Neuronal stem cell (in vitro differentiated cells): ENCODE measurements at places on chromosomes 6 and 20.
A peak's percentile ranks its signal among the peaks of the same experiment; 100 is the strongest.

DNA sequence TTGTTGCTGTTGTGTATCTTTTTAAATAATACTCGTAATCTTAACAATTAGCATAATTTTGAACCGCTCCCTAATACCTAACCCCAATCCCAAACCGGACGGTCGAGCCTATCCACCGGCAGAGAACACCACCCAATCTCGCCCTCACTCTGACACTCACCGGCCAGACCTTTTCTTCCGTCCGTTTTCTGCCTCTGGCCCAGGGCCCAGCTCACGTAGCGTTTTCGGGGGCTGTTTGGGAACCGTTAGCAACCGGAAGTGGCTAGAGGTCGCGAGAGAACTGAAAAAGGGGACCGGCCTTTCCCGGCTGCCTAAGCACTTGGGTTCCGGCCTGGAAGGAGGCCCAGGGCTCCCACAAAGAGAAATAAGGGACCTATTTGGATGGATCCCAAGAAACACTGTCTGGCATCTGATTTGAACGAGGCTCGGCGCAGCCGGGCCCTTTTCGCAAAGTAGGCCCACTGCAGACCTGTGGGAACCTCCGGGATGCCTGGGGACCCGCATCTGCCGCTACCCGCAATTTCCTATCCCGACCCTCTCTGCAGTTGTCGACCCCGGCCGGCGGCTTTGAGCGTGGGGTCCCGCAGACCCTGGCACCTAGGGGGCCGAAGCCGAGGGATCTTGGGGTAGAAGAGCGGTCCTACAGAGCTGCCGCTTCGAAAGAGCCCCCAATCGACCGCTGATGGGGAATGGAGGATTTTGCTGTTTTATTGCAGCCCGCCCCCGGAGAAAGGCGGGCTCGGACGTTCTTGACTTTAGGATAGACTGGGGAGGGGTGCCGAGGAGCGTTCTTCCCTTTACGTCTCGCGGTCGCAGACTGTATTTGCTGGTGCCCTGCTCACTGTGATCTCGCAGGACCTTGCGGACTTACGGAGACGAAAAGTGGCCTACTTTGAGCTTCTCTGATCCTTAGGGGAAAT lies 4.8 kb upstream of the ZKSCAN8 start:
- DNase-seq = peak; percentile 89

DNA sequence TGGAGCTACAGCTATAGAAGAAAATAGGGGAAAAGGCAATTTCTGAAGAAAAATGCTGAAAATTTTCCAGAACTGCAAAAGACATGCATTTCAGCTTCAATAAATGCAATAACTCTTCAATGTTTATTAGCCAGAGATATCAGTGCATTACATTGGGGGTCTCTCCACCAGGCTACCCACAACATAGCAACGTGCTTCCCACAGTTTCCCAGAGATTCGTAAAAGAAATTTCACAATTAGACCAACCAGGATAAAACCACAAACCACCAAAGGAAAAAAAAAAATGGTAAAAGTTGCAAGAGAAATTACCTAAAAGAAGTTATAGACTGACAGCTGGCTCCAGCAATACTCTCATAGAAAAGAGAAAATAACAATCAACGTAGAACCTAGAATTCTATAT lies 16.0 kb downstream of the LY86 start:
- DNase-seq = no peak

- no peak for DNase-seq
Observed at GRCh38 chr20:939606-940005, 23.5 kb upstream of the ANGPT4 start.

DNA sequence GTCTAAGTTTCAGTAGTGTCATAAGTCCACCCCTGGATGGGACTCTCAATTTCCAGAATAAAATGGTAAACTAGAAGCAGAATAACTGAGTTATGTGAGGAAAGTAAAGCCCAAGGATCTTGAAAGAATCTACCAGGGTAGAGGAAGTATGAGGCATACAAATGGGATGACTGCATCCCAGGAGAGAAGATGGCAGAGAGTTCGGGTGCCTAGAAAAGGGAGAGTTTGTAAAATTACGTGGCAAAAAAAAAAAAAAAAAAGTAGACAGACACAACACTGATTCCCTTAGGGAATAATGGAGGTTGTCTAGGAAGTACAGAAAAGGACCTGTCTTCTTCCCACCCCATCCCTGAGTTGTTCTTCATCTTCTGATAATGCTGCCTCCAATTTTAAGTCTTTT lies 3.4 kb downstream of the GABBR1 start:
- DNase-seq = no peak

DNA sequence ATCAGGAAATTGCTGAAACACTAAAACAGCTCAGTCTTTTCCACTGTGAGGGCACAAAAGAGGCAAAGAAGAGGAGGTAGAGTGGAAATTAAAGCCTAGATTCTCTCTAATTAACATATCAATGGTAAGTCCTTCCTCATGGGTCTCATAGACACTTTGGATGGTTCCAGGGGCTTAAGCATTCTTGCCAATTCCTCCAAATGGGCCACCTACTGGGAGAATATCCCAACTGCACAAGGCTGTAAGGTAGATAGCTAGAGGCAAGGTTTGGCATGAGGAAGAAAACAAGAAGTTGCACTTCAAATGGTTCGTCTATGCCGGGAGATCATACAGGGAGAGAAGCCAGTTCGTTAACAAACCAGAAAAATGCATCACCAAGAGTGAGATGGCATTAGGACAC lies 107.6 kb upstream of the KHDRBS2 start:
- peak; percentile 26 for DNase-seq

DNA sequence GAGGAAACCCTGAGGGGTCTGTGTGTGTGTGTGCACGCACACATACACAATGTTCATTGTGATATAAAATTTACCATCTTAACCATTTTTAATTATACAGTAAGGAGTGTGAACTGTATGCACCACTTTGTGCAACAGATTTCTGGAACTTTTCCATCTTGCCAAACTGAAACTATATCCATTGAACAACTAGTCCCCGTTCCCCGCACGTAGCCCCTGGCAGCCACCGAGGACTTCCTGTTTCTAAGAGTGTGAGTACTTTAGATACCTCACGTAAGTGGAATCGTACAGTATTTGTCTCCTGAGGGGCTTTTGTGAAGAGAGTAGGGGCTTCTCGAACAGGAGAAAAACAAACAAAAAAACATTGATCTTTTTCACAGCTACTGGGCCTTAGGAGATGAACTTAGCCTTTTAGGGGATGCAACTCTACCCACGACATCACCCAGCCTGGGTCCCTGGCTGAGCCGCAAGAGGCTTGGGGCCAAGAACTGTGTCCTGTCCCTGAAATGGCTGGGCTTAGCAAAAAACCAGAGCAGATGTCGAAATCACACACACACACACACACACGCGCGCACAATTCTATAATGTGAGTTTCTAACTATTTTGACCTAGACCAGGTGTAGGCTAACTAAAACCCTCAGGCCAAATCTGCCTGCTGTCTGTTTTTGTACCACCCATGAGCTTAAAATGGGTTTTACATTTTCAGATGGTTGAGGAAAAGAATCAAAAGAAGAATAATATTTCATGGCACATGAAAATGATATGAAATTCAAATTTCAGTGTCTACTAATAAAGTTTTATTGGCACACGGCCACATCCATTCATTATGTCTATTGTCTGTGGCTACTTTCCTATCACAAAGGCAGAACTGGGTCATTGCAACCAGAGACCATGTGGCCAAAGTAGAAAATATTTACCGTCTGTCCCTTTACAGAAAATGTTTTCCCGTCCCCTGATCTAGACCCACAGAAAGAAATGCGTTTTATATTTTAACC lies 144.2 kb downstream of the EYA2 start:
- DNase-seq = no peak

- no peak for DNase-seq
Observed at GRCh38 chr6:160973311-160974250, 18.0 kb upstream of the MAP3K4 start.

GRCh38 chr6:16129623-16130401 lies 926 bp downstream of the MYLIP start:
- DNase-seq = peak; percentile 20

DNA sequence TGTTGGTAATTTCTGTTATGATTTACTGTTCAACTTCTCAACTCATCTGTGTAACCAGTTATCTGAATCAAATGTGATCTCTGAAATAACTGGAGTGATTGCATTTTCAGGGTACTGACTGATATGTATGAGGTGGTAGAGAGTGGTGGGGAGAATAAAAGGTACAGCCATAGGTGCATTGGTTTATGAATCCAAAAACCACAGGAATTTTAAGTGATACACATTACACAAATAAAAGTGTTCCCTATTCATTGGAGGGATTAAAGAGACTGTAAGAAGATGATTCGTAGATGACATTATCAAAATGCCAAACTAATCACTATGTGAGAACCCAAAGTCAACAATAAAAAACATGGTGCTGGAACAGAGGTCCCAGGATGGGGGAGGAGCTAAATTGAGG lies 158.7 kb upstream of the RSPO3 start:
- DNase-seq = no peak

DNA sequence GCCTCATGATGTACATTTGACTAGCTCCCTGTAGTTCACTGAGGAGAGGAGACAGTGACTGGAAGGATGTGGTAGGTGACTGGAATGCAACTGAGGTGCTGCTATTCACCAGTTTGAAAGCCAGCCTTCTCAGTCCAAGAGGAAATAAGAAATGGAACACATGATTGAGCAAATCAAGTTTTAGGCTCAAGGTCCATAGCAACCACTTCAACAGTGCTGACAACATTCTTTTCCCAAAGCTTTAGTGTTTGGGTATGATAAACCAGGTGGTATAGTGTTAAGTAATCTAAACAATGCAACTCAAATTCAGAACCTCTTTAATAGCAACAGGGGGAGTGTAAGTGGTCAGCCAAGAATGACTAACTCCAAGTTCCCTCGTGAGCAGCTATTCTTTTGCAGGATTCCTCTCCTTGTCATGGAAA lies 9.2 kb downstream of the ZHX3 start:
- DNase-seq = no peak

GRCh38 chr6:170036916-170037315 lies 254.0 kb downstream of the DLL1 start:
- no peak for DNase-seq

GRCh38 chr20:6735942-6736845 lies 31.3 kb upstream of the BMP2 start:
- no peak for DNase-seq
